ENCODE measurements at places on chromosomes 7 and 10.

DNA sequence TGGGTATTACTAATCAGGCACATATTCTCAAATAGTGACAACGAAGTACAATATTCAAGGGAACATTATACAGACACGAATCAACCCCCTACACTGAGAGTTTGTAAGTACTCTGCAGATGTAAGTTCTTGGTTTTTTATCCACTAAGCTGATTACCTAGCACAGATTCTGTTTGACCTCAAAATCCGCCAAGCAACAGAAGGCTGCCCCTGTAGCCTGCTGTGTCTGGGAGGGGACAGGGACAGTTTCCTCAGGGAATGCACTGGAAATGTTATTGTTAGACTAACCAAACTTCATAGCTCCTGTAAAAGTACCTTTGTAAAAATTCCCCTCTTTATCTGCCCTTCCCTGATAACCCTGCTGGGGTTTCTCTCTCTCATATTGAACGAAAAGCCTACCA is 45.2 kb upstream of the ZRANB1 start:
- no peak for DNase-seq

DNA sequence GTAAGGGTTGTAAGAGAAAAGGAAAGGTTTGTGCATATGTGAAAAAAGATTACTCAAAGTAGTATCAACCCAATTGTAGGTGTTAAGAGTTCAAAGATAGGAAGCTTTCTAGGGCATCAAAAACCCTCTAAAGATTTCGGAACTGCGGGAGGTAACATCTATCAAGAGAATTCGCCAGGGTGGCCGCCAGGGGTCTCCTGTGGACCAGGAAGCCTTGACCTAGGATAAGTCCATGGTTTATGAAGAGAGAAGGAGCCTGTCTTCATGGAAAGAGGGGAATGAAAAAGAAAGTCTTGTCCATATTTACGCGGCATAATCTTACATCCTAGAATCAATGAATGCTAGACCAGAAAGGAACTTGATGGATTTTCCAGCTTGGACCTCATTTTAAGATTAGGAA is 140.7 kb upstream of the CALCR start:
- no peak for DNase-seq

GRCh38 chr7:113078331-113078730 is 8.3 kb downstream of the GPR85 start:
- DNase-seq: no peak

- no peak for DNase-seq
Observed at GRCh38 chr10:122144199-122144598, 126.9 kb upstream of the BTBD16 start.

DNA sequence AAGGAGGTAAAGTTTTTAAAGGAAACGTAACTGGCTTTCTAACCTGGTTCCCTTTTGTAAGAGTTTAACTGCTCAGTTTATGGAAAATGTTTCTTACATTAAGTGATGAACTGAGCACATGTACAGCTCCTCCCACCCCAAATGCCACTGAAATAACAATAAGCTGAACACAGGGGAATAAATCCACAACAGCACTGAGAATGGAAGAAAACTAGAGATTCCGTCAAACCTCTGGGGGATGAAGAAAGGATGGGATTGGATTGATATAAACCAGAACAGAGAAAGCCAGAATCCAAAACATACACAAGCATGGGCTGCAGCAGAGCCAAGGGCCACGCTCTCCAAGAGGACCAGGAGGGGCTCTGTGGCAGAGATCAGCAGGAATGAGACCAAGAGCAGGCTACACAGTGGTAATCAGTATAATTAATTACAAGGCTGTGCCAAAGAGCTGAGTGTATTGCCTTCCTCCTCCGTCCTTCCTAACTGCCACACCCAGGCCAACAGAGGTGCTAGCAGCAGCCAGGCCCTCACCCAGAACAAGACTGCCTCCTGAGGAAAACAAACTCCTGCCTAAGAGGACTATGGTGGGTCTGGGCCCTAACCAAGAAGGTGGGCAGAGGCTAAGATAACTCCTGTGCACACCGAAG is 73.9 kb downstream of the KIAA1549 start:
- no peak for DNase-seq
